ENCODE measurements at places on chromosomes 7 and 10. TPM values are rescaled to one million over a fixed set of nuclear protein-coding genes. Genes with fewer than 3 reads are reported as not detected.

Gene GSAP
- total RNA-seq, result 7.8 TPM

DNA sequence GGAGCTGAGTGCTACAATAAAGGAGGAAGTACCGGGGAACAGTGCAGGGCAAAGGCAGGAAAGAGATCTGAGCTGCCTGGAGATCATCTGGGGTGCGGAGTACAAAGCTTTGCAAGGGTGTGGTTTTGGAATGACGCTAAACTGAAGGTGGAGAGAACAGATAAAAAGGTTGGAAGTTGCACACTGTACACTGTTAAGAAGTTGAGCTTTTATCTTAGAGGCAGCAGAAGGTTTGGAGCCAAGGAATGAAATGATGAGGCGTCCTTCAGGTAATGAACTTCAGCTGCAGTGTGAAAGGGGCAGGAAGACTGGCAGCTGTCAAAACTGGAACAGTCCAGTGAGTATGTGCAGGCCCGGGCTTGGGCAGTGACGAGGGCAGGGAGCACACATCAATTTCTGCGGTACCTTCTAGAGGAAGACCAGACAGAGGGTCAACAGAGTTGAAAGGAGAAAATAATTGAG, 7.2 kb upstream of the ANKRD61 start:
- no peak for DNase-seq

- DNase-seq, result no peak
These were observed 620 bp downstream of the BET1 start for GRCh38 chr7:94003446-94004023.

GRCh38 chr7:154693661-154694060, 309.3 kb downstream of the PAXIP1 start:
- DNase-seq, result no peak

DNA sequence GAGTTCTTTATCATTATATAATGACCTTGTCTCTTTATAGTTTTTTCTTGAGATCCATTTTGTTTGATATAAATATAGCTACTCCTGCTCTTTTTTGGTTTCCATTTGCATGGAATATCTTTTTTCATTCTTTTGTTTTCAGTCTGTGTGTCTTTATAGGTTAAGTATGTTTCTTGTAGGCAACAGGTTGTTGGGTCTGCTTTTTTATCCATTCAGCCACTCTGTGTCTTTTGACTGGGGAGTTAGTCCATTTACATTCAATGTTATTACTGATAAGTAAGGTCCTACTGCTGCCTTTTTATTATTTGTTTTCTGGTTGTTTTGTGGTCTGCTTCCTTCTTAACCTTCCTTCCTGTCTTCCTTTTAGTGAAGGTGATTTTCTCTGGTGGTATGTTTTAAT, 21.1 kb downstream of the GALNT11 start:
- no peak for DNase-seq

Gene GIMAP5
- 9.8 TPM for total RNA-seq

GRCh38 chr7:6510476-6511133, 40.7 kb downstream of the GRID2IP start:
- no peak for DNase-seq

- DNase-seq, result no peak
These were observed 172.4 kb upstream of the NFE2L3 start for GRCh38 chr7:25979605-25980004.

All from left ventricle myocardium superior (tissue), 1 donor.